ENCODE measurements at places on chromosomes 13 and 19.

DNA sequence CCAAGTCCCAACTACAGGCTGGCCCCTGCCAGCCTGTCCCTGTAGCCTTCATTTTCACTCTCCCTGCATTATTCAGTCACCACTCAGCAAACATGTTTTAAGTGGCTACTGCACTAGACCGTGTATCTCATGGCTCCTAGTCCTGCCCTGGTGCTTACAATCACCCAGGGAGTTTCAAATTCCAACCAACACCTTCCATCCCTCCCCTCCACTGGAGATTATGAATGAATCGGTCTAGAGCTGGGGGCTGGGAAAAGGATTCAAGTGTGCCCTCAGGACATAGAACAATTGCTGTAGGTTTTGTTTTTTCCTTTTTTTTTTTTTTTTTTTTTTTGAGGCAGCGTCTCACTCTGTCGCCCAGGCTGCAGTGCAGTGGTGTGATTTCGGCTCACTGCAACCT lies 15.0 kb upstream of the TNFAIP8L1 start:
- no peak for DNase-seq

GRCh38 chr13:114101358-114102130 lies 30.9 kb downstream of the RASA3 start:
- DNase-seq: peak; percentile 70

- peak; percentile 58 for DNase-seq
Measured at GRCh38 chr19:5182751-5183150, 157.9 kb downstream of the PTPRS start.

DNA sequence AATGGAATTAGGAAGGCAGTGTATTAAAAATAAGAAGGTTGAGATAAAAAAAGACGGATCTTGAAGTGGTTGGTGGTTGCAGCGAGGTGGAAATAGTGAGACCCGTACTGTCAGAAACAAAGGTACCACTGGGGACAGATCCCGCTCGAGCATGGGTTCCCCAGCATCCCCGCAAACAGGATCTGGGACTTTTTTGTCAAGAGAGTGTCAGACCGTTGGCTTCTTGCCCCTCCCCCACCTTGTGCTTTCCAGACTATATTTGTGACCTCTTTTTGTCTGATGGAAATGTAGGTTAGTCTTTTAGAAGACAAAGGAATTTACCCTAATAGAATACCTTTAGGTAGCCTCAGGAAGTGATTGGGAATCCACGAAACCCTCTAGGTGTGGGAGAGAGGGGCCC lies 4.2 kb downstream of the GATAD2A start:
- DNase-seq: no peak

- no peak for DNase-seq
Measured at GRCh38 chr19:46685189-46685588, 24.2 kb upstream of the DACT3 start.

DNA sequence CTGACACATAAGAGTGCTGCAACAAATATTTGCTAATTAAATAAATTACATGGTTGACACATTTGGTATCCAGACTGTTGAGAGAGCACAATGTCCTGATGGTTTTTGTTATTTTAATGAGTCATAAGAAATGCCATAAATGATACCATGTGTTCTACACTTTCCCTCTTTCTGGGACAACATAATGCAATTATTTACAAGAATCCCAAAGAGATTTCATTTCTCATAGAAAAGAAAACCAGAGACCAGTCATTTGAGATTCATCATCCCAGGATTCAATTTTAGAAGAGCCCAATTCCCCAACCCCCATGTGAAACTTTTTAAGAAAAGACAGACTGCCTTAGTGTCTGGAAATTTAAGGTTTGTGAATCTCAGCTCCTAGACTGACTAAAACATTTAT lies 399.6 kb downstream of the DCT start:
- no peak for DNase-seq

GRCh38 chr13:68214691-68215415 lies 984.7 kb upstream of the PCDH9 start:
- DNase-seq: no peak

DNA sequence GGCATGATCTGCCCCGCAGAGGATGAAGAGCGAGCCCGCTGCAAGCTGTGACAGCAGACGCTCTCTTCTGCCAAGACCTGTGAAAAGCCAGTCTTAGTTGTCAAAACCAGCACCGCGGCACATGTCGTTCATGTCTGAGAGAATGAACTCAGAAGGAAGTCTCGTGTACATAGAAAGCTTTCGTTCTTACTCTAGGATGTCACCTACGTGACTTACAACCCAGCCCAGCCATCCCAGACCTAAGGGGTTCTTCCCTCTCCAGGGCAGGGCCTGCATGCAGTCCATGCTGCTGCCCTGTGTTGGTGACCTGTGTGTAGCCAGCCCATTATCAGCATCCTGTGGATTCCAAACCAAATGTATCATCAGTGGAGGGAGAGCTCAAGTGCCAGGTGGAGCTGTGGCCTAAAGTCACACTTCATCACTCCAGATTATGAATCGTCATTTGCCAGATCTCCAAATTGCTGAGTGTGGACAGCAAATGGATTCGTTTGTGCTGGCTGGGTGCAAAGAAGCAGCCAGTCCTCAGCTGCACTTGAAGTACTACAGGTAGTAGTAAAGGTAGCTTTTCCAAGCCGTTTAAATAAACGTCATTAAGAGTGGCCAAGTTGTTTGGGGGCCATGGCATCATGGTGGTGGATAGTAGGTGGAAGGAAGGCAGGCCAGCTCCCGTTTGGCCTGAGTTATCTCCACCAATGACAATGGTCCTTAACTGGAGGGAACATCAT lies 73.9 kb upstream of the GPR183 start:
- DNase-seq: no peak

GRCh38 chr13:104485571-104485970 lies 1419.4 kb upstream of the SLC10A2 start:
- no peak for DNase-seq

DNA sequence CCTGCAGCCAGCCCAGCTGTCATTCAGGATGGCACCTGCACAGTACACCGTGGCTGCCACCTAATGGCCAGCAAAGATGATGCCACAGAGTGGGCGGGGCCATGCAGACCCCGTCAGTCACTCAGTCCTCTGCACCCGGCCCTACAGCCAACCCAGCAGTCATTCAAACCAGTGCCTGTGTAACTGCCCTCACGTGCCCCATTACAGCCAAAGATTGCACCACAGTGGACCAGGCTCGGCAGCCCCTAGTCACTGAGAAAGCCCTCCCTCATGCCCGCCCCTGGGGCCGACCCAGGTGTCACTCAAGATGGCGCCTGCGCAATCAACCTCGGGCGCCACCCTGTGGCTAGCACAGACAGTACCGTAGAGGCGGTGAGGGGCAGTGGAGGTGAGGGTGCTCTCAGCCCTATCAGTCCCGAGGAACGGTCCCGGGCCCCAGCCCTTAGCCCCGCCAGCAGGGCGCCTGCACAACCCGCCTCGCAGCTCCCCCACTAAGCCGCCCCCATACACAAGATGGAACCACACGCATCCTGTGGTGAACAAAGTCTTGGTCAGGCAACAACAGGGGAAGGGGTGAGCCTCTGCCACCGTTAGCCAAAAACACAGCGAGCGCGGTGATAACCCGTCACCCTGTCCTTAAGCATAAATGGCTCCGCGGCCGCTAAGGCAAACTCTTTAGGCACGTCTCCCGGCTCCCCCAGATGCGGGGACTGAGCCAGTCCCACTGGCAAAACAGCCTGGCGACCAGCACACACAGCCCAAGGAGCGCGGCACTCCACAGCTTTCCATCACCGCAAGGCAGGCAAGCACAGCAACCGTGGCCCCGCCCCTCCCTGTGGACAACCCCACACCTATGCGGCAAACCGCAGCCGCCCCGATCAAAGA lies 2.3 kb downstream of the PEG3 start:
- DNase-seq: peak; percentile 86

DNA sequence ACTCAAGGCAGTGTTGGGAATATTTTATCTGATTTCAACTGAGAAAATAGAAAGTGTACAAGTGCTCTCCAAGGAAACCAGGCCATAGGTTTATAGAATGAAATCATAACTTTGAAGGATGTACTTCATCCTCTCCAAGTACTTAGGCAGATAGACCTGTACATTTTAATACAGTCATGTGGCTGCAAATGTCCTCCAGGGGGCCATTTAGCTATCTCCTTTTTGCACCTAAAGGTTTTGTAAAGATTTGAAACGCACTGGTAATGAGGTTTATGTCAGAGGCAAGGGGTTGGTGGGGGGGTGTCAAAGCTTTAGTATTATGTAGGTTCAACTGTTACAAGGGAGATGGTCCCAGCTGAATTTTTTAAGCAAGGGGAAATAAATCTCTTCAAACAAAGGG lies 364.4 kb downstream of the DCT start:
- DNase-seq: no peak

DNA sequence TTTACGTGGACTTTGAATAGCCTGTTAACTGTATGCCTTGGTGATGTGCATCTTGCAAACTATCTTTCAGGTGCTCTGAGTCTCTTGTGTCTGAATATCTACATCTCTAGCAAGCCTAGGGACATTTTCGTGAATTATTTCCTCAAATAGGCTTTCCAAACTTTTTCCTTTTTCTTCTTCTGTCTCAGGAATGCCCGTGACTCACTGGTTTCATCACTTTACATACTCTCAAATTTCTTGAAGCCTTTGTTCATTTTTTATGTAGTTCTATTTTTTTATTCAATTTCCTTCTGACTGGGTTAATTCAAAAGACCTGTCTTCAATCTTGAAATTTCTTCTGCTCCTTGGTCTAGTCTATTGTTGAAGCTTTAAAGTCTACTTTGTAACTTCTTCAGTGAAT lies 332.2 kb downstream of the OXGR1 start:
- no peak for DNase-seq

DNA sequence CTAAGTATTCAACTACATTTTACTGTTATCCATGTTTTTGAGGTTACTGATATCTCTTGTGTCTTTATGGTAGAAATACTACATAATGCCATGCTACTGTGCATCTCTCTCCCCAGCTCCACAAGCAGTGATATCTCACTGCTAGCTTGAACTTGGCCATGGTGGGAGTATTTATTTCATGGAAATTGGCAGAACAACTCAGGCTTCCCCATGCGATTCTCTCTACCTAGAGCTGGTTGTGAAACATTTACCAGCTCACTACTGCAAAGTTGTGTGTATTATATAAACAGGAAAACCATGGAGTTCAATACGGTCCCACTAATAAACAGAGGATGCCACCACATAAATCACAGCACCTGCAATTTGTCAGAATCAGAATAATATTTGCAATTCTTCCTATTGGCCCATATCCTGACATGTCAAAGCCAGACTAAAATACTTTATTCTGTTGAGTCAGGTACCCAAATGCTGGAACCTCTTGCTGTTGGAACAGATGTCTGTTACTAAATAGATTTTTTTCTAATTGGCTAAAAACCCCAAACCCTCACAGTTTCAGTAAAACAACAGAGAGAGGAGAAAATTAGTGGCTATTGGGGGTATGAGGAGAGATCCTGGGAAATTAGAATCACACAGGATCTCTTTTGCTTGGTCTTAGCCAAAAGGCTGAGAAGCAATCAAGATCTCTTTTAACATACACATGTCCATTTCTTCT lies 91.4 kb upstream of the SLC10A2 start:
- DNase-seq: no peak

- DNase-seq: no peak
Measured at GRCh38 chr19:48332351-48332661, 7.0 kb downstream of the EMP3 start.

- DNase-seq: no peak
Measured at GRCh38 chr13:76874479-76874878, 11.7 kb downstream of the KCTD12 start.

GRCh38 chr19:45421947-45422498 lies 1.7 kb downstream of the ERCC1 start:
- no peak for DNase-seq

DNA sequence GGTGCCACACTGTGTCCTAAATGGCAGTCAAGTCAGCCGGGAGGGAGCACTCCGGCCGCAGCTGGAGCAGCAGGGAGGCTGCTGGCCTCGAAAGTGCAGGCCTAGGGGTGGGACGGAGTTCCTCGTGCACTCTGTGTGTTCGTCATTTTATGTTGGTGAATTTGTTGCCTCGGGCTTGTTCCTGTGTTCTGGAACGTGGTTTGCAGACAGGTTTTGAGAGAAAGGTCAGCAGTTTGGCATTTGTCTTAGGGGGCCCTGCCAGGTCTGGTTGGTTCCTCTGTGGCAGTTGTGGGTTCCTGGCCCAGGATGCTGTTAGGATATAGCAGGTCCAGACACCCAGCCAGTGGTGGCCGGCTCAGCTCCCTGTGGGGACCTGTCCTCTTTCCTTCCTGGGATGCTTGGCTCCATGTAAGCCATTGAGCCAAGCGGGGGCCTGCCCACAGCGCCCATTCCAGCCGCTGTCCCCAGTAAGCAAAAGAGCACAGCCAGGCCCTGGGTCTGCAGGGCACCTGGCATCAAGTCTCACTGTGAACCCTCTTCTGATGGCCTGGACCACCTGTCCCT lies 30.0 kb downstream of the MPHOSPH8 start:
- DNase-seq: no peak

GRCh38 chr19:38848299-38849146 lies 1.3 kb downstream of the HNRNPL start:
- DNase-seq: no peak
